ENCODE measurements at places on chromosomes 13 and 19. TPM values are rescaled to one million over a fixed set of nuclear protein-coding genes. Genes with fewer than 3 reads are reported as not detected.

DNA sequence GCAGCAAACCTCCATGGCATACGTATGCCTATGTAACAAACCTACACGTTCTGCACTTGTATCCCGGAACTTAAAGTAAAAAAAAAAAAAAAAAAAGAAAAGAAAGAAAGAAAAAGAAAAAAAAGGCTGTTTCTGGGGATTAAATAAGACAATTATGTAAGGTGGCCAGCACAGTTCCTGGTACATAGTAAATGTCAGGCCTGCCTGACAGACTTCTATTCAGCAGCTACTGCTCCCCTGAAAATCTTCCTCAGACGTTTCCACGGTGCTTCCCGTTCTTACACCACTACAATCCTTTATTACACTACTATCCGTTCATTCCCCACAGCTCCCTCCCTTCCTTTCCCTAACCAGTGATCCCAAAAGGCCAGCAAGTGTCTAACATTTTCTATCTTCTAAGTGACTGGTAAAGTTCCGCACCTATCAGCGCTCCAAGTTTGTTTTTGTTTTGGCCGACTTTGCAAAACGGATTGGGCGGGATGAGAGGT lies 636 bp upstream of the RB1 start:
- DNase-seq: peak; percentile 61

GRCh38 chr19:45515081-45515624 lies 7.9 kb downstream of the VASP start:
- DNase-seq: no peak

- no peak for DNase-seq
These were observed 2.3 kb downstream of the SPACA4 start for GRCh38 chr19:48608798-48609263.

GRCh38 chr13:20719783-20720182 lies 16.3 kb downstream of the IL17D start:
- DNase-seq: no peak

DNA sequence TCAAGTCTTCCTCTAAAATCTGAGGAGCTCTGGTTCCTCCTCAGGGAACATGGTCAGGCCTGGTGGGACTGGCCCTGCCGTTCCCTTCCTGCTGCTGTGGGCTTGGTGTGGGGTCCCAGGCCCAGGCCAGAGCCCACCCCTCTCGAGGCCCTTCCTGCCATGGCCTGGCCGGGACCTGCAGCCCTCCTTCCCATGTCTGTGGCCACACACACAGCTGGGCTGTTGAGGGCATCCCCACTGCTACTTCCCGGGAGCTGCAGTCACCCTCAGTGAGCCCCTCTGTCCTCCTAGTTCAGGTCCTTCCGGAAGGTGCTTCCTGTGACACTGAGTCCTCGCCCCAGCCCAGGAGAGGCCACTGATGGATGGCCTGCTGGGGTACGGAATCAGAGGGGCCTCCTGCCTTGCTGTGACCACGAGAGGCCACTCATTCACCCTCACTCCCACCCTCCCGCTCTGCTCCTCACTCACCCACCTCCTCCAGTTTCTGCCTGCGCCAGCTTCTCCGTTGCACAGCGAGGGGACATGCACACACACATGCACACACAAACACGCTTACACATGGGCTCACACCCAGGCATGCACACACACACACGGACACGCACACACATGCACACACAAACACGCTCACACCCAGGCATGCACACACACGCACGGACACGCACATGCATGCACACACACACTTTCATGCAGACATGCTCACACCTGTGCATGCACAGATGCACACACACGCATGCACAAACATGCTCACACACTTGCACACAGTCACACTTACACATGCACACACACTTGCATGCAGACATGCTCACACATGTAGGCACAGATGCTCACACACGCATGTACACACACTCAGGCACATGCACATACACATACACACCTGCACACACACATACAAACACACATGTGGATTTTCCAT lies 7.3 kb upstream of the MCF2L start:
- DNase-seq: no peak

GRCh38 chr13:28854657-28855056 lies 34.5 kb downstream of the MTUS2 start:
- DNase-seq: no peak

- DNase-seq: no peak
These were observed 6.5 kb downstream of the LRRC8E start for GRCh38 chr19:7894612-7895309.

DNA sequence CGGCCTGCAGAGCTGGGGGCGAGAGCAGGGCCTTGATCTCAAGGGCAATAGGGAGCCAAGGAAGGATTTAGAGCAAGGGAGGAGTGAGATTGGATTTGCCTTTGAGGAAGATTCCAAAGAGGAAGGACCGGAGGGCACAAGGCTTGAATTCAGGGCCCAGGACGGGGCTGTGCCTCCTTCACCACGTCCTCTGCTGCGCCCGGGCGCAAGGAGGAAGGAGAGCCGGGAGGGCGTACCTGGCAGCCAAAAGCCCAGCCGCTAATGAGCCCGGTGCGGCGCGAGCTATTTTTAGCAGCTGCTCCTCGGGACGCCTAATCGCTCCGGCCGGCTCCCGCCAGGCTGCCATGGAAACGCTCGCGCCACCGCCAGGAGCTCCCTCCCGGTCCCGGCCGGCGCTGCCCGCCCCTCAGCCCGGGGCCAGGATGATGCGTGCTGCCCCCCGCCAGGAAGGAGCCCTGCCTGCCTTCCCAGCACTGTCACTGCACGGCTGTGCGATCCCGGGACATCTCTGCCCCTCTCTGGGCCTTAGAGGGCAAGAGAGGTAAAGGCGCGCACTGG lies 31.3 kb downstream of the TINCR start:
- DNase-seq: peak; percentile 57

GRCh38 chr19:40674291-40674690 lies 16.2 kb downstream of the NUMBL start:
- DNase-seq: no peak

DNA sequence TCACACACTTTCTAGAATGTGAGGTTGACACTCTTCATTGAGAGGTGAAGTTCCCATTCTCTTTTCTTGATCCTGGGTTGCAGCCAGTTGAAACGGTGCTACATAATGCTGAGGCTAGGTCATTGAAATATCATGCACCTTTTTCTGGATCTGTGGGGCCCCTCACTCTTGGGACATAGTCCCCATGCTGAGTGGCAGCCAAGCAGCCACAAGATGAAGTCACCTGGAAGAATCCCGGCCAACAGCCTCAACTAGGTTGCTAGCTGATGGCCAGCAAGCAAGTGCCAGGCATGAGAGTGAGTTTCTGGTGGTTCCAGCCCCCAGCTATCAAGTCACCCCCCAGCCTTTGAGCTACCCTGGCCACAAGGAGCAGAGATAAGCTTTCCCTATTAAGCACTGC lies 148.5 kb upstream of the TSHZ3 start:
- DNase-seq: no peak

The SYNGR4 gene
- total RNA-seq: not detected

The ZNF681 gene
- total RNA-seq: 2.3 TPM

The PRSS57 gene
- total RNA-seq: not detected

The USHBP1 gene
- not detected for total RNA-seq
